ENCODE measurements at places on chromosomes 11 and 22.

DNA sequence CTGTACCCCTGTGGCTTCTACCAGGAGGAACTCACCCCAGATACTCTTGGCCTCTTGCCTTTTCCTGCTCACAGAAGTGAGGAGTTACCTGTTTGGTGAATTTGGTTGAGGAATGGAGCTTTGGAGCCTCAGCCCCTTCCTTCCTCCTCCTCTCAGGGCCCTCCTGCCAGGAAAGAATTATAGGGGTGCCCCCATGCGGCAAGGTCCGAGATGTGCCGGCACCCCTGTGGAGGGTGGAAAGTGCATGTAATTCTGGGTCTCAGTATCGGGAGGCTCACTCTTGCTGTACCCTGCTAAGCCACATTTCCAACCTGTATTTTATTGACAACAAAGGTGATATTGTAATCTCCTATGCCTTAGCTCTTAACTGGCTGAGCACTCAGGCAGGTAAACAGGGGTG lies 13.7 kb upstream of the IGSF22 start:
- no peak for DNase-seq

DNA sequence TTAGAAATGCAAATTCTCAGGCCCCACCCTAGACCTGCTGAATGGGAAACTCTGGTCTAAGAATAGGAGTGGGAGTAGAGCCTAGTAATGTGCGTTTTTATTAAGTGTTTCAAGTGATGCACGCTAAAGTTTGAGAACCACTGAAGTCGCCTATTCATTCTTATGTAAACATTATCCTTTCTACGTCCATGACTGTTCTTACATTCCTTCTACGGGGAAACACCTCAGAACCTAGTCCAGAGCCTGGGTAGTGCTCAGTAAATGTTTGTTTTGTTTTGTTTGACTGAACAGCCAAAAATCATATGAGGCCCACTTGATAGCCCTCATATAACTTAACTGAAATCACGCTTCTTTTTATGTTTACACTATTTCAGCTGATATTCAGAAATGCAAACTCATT lies 29.8 kb downstream of the VSIG10L2 start:
- DNase-seq = no peak

- no peak for DNase-seq
These were observed 175.0 kb downstream of the TENM4 start for GRCh38 chr11:79265756-79266322.

DNA sequence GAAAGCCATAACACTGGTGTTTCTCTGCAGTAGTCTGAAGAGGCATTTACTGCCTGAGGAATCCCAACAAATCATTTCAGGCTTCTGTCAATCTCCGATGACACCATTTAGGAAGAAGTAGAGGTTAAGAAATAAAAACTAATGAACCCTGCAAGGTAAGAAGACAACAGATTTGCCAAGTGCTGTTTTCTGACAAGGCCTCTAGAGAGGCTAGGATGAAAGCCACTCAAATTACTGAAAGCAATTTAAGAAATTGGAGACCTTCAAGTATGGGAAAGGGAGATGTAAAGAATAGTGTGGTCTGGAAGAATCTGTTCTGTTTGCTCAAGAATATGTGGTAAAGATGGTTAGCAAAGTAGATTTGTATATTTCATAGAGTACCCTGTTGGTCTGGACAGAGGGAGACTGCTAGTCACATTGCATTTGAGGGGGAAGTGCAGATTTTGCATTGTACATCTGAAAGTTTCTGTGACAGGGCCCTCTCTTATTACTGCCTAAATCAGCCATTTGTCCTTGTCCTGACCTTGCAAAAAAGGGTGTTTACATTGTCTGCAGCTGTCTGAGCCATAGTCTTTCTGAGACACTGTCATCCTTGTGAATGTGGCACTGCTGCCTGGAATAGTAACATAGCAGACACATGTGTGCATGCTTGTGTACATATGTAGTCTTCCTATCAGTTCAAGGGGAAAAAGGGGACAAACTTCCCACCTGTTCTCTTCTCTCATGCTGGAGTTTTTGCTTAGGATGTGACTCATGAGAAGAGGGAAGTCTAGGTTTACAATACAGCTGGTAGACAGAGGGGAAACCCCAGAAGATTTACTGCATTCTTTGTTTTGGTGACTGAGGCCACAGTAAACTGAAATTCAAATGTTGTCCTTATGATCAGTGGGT lies 640.2 kb upstream of the KIRREL3 start:
- no peak for DNase-seq

GRCh38 chr22:49827271-49827852 lies 311 bp downstream of the BRD1 start:
- DNase-seq = no peak

DNA sequence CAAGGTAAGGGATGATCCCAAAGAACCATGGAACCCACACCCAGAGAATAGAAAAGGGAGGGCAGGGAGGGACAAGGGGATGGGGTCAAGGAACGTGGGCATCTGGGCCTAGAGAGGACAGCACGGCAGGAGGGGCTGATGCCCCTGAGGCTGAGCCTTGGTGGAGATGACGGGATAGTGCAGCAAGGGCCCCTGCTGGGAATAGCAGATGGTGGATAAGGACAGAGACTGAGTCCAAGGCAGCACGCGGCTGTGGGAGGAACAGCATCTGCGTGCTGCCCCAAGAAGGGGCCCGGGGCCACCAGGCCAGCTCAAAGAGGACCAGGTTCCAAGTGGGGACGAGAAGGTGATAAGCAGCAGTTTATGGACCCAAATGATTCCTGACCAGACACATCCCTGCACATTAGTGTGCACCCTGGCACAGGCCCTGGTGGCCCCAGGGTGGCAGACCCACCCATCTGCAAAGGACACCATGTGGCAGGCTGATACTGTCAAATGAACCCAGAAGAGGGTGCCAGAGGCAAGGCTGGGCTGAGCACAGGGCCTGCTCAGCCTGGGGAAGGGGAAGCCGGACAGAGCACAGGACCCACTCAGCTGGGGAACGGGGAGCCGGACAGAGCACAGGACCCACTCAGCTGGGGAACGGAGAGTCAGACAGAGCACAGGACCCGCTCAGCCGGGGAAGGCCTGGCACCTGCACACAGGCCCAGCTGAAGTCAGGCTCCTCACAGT lies 12.8 kb upstream of the TESMIN start:
- no peak for DNase-seq

DNA sequence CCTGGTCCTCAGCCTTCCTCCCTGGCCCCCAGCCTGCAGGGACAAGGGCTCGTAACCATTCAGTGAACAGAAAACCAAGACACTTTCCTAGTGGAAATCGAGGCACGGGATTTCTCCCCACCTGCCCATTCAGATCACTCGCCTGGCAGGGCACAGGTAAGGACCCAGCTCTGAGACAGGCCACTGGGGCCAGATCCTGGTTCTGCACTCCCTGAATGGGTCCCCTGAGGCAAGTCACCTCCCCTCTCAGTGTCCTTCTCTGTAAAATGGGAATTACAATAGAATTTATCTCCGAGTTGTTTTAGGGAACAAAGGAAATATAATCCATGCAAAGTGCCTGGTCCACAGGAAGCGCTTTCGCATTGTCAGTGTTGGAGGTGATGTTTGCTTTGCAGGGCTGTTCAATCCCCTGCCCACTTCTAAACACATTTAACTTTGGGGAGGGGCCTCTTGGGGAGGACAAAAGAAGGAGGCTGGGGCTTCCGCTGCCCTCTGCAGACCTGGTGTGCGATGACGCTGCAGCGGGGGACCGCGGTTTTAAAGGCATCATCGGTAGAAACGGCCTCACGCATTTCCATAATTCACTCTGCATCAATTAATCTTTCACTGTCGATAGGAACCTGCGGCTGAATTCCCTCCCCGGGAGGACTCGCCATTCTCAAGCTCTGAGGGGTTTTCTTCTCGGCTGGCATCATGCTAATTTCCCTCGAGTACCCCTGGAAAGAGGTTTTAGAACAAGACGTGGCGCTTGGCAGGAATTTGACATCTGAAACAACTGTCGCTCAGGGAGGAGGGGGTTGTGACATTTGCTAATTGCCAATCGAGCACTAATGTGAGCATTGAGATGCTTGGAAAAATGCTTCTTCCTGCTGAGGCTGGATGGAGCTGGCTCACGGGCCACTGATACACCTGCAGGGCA lies 70.4 kb upstream of the FGF3 start:
- no peak for DNase-seq

DNA sequence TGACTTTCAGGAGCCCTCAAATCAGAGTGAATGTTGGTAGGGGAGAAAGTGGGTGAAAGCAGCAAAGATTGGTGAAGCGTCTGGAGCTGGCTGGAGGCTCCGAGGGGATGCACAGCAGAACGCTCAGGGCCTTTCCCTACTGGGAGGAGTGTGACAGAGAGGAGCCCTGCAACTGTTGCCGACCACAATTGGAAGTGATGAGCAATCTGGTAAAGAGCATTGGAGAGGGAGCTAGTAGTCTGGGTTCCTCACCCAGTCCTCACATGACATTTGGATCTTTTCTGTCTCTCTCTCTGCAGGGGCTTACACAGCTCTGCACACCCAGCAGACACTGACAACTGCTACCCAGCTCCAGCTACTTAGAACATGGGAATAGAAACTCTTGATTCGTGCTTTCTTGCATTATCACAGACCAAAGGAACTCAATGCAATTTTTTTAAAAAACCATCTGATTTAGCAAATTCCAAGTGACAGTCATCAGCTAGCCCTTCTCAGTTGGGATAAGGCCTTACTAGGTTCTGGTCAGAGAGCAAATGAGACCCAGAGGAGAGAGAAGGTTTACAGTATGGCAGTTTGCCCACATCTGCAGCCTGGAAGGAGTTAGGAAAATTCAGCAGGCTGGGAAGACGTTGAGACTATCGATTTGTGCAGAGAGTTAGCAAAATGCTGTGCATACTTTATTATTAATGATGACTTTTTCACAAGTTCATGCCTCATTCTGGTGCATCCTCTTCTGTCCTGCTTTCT lies 278.0 kb upstream of the PLET1 start:
- DNase-seq = no peak

DNA sequence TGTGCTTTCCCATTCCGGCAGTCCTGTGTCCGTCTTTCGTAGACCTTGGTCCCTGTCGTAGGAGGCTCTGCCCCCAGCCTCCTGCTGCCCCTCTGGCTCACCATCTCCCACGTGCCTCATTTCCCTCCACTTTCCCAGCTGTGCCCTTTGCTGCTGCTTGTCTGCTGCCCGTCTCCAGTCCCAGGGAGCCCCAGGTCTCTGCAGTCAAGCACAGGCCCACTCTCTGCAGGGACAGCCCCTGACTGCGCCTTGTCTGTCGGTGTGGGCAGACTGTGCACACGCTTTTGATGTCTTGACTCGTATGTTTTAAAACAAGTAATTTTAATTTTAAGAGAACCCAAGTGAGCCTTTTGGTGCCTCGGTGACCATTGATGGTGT lies 12.4 kb downstream of the DGCR8 start:
- no peak for DNase-seq

DNA sequence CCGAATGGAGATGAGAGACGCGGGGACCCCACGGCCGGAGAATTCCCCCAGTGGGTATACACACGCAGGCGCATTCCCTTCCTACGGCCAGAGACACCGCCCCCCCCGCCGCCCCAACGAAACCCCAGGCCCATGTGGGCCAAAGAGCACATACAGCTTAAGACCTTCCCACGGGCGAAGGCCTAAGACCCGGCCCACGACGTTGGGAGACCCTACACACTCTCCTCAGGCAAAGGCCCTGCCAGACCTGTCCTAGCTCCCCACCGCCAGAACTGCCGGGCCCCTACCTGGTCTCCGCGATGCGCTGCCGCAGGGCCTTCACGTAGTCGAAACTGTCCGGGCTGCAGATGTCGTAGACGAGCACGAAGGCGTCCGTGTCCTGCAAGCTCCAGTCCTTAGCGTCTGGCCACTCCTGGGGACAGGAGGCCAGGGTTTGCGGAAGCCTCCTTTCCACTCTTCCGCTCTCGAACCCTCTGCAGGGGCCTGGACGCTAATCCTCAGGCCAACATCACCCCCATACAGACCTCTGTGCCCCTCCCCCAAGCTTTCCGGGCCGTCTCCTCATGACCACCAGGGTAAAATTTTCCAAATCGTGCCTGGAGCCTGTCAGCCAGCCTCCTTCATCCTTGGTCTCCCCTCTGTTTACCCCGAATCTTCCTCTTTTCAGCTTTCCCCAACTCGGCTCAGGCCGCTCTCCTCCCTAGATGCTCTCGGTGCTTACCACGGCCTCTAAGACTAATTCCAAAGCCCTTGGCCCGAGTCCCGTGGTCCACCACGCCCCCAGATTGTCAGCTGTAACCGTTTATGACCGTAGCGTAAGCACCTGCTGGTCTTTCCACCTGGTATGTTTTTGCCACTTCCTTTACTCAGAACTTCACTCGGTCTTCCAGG lies 1.7 kb downstream of the RASL10A start:
- no peak for DNase-seq

- no peak for DNase-seq
These were observed 502.1 kb downstream of the MN1 start for GRCh38 chr22:27299181-27300085.

GRCh38 chr11:65834202-65834601 lies 439 bp downstream of the SNX32 start:
- DNase-seq = peak; percentile 29

- DNase-seq = no peak
These were observed 110.7 kb downstream of the EHF start for GRCh38 chr11:34731603-34732002.

GRCh38 chr11:78653294-78653909 lies 78.7 kb upstream of the NARS2 start:
- no peak for DNase-seq

GRCh38 chr11:2462543-2462985 lies 17.8 kb downstream of the KCNQ1 start:
- DNase-seq = no peak

- DNase-seq = no peak
These were observed 67.5 kb upstream of the NECTIN1 start for GRCh38 chr11:119796363-119797060.

GRCh38 chr11:44936525-44936924 lies 14.2 kb downstream of the TP53I11 start:
- DNase-seq = peak; percentile 84

- DNase-seq = no peak
These were observed 105.9 kb upstream of the C11orf58 start for GRCh38 chr11:16632295-16633200.

DNA sequence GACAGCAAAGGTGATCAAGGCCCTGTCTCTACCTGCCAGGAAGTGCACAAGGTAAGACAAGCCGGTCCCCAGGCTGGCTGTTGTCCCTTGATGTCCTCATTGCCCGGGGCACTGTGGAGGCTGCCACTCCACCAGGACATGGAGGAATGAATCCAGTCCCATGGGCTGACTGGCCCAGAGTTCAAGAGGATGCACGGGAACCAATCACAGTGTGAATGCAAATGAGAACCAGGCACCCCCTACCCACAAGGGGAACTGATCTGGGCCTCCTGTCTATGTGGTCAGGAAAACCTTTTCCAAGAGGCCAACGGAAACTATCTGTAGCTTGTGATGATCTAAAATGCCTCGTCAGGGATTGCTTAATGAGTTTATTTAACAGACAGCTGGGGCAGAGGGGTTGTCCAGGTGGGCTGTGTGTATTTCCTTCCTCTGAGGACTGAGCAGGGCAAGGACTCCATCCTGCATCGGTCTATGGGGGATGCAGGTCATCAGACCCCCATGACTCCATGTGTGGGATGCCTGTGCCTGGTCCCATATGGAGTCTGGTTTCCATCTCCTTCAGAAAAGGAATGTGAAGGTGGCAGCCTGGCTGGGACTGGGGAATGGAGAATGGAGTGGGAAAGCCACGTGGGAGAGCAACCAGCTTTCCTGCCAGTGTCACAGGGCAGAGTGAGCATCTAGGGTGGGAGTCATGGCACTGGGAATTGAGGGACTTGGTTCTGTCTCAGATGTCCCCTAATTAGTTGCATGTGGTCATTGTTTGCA lies 60.5 kb downstream of the CD82 start:
- DNase-seq = no peak

GRCh38 chr22:27581236-27581635 lies 220.3 kb downstream of the MN1 start:
- no peak for DNase-seq
